ENCODE measurements at places on chromosomes 6 and 20. TPM values are rescaled to one million over a fixed set of nuclear protein-coding genes. Genes with fewer than 3 reads are reported as not detected.

Gene VGLL2
- total RNA-seq, result 38.1 TPM

Gene KIAA0408
- total RNA-seq, result 0.51 TPM

Gene GPR63
- 1.8 TPM for total RNA-seq

Gene SRSF12
- total RNA-seq, result 0.40 TPM

Gene TXLNB
- 135 TPM for total RNA-seq

Gene LEMD2
- 29.6 TPM for total RNA-seq

Gene EEF1A2
- 1,211 TPM for total RNA-seq

Gene MYH7B
- total RNA-seq, result 238 TPM

Gene SH3BGRL2
- total RNA-seq, result 5.8 TPM

Gene BEND6
- 1.5 TPM for total RNA-seq

Gene LATS1
- total RNA-seq, result 14.6 TPM

Gene CNBD2
- total RNA-seq, result 3.1 TPM

Gene MAP1LC3A
- total RNA-seq, result 61.0 TPM

Gene POPDC3
- total RNA-seq, result 35.1 TPM

Gene FAM120B
- total RNA-seq, result 27.4 TPM

Gene ACTL10
- 0.46 TPM for total RNA-seq

Gene CALHM5
- total RNA-seq, result 1.7 TPM

Gene LHFPL5
- total RNA-seq, result not detected

Gene PROCR
- total RNA-seq, result 5.4 TPM

Gene ZNF334
- 1.2 TPM for total RNA-seq

Gene SLC17A1
- not detected for total RNA-seq

Gene SIRPB1
- total RNA-seq, result 0.92 TPM

Gene MRPL18
- total RNA-seq, result 53.1 TPM

Gene ENTPD6
- 102 TPM for total RNA-seq

Gene CAP2
- 120 TPM for total RNA-seq

Gene ORC3
- 23.0 TPM for total RNA-seq

Gene RIPOR3
- total RNA-seq, result 3.4 TPM

Gene VNN1
- 0.30 TPM for total RNA-seq

Gene AKAP12
- 15.4 TPM for total RNA-seq

Gene LST1
- 5.4 TPM for total RNA-seq

Gene FAM110A
- total RNA-seq, result 1.8 TPM

Gene AVP
- total RNA-seq, result not detected

Gene CCDC170
- total RNA-seq, result 0.38 TPM

Gene SLC17A2
- total RNA-seq, result not detected

Gene DUSP15
- 3.4 TPM for total RNA-seq

Gene IMPG1
- total RNA-seq, result not detected

Gene ECT2L
- 10.5 TPM for total RNA-seq

Gene ACOT13
- total RNA-seq, result 40.5 TPM

Gene COQ3
- total RNA-seq, result 20.7 TPM

Data from cardiac septum (tissue), 1 donor.